ENCODE measurements at places on chromosomes 3 and 15.

DNA sequence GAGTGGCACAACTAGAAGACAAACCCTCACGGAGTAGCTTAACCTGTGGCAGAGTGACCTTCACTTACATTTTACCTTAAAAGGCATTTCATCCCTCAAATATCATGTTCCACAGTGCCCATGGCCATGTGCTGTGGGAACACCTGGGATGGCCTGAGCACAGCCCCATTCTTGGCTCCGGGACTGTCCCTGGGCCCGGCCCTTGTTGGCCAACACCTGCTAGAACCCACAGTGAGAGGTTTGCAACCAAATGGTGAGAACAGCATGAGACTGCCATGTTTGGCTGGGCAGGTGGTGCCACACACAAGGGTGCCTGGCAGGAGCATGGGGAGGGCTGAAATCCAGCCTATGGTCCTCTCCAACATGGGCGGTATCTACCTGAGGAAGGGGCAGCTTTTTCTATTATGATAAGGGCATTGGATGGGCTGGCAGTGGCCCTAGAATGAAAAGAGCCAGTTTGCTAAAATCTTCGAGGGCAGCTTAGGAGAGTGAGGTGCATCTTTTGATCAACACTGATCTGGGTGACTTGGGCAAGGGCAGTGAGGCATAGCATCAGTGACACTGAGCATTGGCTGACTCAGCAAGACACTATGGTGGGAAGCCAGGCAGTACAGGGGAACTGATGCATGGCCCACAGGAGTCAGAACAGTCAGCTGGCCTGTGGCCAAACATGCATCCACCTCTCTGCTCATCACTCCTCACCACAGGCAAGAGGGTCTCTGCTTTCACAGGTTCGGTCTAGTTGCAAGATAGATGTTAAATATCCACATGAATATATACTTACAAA, 53.9 kb downstream of the SYNM start:
- DNase-seq, result no peak

- DNase-seq, result no peak
Observed at GRCh38 chr3:59545374-59545773, 495.5 kb upstream of the CFAP20DC start.

DNA sequence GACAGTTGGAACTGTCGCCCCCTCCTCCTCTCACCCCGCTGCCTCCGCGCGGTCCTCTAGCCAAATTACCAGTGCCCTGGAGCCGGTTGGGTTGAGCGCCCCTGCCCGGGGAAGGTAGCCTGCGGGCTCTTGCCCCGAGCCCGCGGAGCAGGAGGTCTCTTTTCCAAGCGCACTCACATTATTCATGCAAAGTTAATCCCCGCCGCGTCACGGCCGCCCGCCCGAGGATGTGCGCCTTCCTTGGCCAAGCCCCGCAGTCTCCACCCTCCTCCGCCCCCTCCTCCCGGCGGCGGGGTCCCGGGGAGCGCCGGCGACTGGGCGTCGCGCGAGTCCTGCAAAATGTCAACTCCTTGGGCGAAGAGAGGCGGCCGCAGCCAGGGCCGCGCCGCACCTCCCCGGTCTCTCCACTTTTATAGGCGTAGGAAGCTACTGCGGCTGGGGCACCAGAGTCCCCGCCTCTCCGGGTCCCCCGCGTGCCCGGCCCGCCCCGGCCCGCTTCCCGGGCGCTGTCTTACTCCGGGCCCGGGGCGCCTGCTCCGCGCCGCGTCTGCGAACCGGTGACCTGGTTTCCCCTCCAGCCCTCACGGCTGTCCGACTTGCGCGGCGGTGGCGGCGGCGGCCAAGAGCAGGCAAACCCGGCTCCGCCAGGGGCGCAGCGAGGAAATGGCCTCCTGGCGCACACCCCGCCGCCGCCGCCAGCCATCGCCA, at the start of gene THRB:
Gene THRB, minus strand, starts transcription at position 233 of the 708 bp plus-strand sequence.
- no peak for DNase-seq

DNA sequence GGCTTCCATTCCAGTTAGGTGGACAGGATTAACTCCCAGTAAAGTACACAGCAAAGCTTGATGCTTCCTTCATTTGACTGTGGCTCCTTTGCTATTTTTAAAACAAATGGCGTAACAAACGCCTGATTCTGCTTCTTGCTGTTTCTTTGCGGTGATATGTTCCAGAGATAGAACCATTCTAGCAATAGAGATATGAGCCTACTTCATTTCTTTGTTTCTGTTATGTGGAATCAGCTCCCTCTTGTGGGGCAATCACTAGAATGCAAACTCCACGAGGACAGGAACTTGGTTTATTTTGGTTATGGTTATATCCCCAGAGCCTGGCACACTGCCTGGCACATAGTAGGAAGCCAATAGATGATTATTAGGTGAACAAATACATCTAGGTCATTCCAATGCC, 122.6 kb upstream of the SLC6A11 start:
- no peak for DNase-seq

DNA sequence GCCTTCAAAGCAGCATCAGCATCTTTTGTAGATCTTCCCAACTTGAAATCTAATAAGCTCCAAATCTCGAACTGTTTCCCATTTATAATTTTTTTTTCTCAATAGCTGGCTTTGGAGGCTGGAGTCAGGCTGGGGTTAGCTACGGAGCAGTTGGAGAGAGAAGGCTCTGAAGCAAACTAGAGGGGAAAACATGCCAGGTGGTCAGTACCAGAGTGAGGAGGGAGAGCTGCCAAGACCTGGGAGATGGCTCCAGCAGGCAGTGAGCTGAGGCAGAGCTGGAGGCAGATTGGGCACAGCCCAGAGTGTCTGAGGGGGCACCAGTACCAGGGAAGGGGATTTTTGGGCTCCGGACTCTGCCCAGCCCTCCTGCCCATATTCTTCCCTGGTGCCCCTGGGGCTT, 311.2 kb downstream of the RPLP1 start:
- DNase-seq, result no peak

DNA sequence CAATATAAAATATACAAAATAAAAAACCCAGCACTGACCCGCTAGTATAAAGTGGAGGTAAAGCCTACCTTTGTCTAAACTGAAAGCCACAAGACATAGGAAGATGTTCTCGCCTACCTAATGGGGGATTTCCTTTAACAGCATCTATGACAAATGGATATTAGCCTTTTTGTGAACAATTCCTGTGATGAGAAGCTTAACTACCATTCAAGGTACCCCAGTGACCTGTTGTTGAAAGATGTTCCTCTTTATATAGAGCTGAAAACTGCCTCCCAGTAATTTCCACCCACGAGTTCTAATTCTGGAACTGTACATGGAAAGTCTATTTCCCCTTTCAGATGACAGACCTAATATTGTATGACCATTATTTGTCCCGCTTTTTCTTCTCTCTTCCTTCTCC, 109.8 kb upstream of the RASGRP1 start:
- DNase-seq, result no peak

- DNase-seq, result no peak
Observed at GRCh38 chr3:147409143-147410115, at the start of gene ZIC1. Gene ZIC1 (plus strand): TSS chr3:147409365. CDS start chr3:147410113, 748 bp downstream.
